ENCODE measurements at places on chromosomes 2 and 18.

- H3K4me1 ChIP-seq = peaks cover 5% of the 10 kb centered on the region
- peak overlapping the region; percentile 9 for H3K27ac ChIP-seq
- no peaks in the 10 kb centered on the region for H3K36me3 ChIP-seq
- H3K27me3 ChIP-seq = no peaks in the 10 kb centered on the region
- H3K4me3 ChIP-seq = no peak overlapping the region
- DNase-seq = no peak
Observed at GRCh38 chr18:55416791-55417190, 171.2 kb downstream of the TCF4 start.

DNA sequence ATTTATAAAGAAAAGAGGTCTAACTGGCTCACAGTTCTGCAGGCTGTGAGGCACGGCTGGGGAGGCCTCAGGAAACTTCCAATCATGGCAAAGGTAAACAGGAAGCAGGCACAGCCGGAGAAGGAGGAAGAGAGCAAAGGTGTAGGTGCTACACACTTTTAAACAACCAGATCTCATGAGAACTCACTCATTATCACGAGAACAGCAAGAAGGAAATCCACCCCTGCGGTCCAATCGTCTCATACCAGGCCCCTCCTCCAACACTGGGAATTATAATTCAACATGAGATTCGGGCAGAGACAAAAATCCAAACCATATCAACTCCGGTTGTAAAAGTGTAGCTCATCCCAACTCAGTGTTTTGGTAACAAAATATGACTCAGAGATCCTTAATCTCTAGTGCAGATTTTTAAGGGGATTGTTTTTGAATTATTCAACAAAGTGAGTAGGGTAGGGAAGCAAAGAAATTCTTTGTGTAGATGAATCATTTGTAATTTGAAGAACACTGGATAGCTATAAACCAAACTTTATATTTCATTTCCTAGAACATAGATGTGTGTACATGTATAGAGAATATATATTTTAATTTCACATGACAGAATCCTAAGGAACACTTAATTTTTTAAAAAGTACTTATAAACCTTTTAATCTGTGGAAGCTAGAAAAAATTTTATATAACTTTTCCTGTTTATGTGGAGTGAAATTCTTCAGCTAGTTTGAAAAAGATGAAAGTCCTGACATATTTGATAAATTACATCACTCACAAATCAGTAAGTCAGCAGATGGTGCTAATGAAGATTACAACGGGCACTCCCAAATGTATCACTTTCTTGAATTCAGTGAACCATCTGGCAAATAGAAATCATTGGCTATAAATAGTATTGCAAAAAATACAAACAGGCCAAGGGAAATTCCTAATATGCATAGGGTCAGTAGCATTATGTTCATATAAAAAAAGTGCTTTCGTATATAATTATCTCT lies 130.1 kb downstream of the OLA1 start:
- no peaks in the 10 kb centered on the region for H3K4me1 ChIP-seq
- H3K27me3 ChIP-seq = no peaks in the 10 kb centered on the region
- no peak overlapping the region for H3K4me3 ChIP-seq
- DNase-seq = no peak
- H3K36me3 ChIP-seq = no peaks in the 10 kb centered on the region

GRCh38 chr18:6205706-6206105 lies 209.0 kb downstream of the L3MBTL4 start:
- H3K27me3 ChIP-seq = no peaks in the 10 kb centered on the region
- H3K27ac ChIP-seq = no peak overlapping the region
- DNase-seq = no peak
- no peak overlapping the region for H3K4me3 ChIP-seq
- H3K36me3 ChIP-seq = no peaks in the 10 kb centered on the region
- H3K4me1 ChIP-seq = no peaks in the 10 kb centered on the region

- H3K4me3 ChIP-seq = no peak overlapping the region
- H3K27me3 ChIP-seq = no peaks in the 10 kb centered on the region
- no peaks in the 10 kb centered on the region for H3K36me3 ChIP-seq
- no peak overlapping the region for H3K27ac ChIP-seq
- no peaks in the 10 kb centered on the region for H3K4me1 ChIP-seq
- no peak for DNase-seq
Observed at GRCh38 chr2:37361216-37361815, 16.9 kb downstream of the QPCT start.

GRCh38 chr2:210456571-210456970 lies 20.0 kb downstream of the LANCL1 start:
- DNase-seq = no peak
- peaks cover 13% of the 10 kb centered on the region for H3K36me3 ChIP-seq
- H3K27me3 ChIP-seq = no peaks in the 10 kb centered on the region
- no peaks in the 10 kb centered on the region for H3K4me1 ChIP-seq

DNA sequence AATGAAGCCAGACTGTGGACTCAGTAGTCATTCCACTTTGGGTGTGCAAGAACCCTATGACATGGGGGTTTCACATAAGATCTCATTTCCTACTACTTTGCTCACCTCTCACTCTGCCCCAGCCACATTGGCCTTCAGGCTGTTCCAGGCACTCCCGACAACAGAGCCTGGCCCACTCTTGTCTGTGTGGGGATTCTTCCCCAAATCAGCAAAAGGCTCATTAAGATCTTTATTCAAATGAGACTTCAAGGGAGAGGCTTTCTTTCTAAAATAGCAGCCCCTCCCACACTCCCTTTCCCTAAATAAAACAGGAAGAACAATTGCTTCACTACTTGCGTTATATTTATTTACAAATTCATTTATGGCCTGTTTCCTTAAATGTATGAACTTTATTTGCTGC lies 3.5 kb upstream of the CDC42EP3 start:
- no peaks in the 10 kb centered on the region for H3K27me3 ChIP-seq
- H3K4me3 ChIP-seq = no peak overlapping the region
- peak overlapping the region; percentile 47 for H3K27ac ChIP-seq
- H3K4me1 ChIP-seq = peaks cover 40% of the 10 kb centered on the region
- H3K36me3 ChIP-seq = no peaks in the 10 kb centered on the region

GRCh38 chr2:65382323-65382722 lies 50.1 kb downstream of the SPRED2 start:
- H3K4me3 ChIP-seq = no peak overlapping the region
- peak overlapping the region; percentile 74 for H3K27ac ChIP-seq
- no peak for DNase-seq
- peaks cover 76% of the 10 kb centered on the region for H3K4me1 ChIP-seq
- H3K27me3 ChIP-seq = no peaks in the 10 kb centered on the region
- no peaks in the 10 kb centered on the region for H3K36me3 ChIP-seq

DNA sequence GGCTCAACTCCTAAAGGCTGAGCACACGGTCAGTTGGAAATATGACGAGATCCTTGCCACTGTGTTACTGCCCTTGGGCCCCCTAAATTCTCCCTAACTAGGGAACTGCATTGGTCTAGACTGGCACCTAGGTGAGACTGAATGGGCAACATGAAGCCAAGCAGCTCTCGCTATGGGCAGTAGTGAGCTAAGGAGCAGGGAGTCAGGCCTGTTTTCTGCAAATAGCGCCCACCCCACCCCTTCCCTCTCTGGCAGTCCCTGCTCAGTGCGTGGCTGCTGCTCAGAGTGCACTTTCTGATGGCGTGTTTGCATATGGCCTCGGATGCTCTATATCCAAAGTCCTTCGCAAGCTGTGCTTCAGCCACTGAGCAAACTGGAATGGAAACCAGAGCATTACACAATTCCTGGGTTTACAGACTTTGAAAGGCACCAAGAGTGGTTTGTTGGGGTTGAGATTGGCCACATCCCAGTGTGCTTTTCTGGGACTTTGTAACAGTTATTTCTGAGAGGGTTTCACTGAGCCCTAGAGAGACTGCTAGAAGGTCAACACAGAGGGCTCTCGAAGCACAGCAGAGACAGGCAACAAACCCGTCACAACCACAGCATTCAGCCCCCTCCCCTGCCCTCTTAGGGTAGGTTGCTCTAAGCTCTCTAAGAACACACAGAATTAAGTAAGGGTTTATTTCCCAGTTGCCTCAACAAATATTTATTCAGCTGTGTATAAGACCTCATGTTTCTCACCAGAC lies 419.9 kb downstream of the STK39 start:
- H3K27me3 ChIP-seq = no peaks in the 10 kb centered on the region
- H3K4me1 ChIP-seq = no peaks in the 10 kb centered on the region
- no peak overlapping the region for H3K27ac ChIP-seq

GRCh38 chr2:38692636-38693318 lies 26.9 kb downstream of the GALM start:
- H3K4me1 ChIP-seq = peaks cover 7% of the 10 kb centered on the region
- H3K36me3 ChIP-seq = peaks cover 15% of the 10 kb centered on the region
- no peak overlapping the region for H3K27ac ChIP-seq
- no peak for DNase-seq
- no peaks in the 10 kb centered on the region for H3K27me3 ChIP-seq

GRCh38 chr2:43050866-43051265 lies 175.5 kb downstream of the ZFP36L2 start:
- H3K36me3 ChIP-seq = no peaks in the 10 kb centered on the region
- no peak overlapping the region for H3K4me3 ChIP-seq
- no peak overlapping the region for H3K27ac ChIP-seq
- no peaks in the 10 kb centered on the region for H3K27me3 ChIP-seq

DNA sequence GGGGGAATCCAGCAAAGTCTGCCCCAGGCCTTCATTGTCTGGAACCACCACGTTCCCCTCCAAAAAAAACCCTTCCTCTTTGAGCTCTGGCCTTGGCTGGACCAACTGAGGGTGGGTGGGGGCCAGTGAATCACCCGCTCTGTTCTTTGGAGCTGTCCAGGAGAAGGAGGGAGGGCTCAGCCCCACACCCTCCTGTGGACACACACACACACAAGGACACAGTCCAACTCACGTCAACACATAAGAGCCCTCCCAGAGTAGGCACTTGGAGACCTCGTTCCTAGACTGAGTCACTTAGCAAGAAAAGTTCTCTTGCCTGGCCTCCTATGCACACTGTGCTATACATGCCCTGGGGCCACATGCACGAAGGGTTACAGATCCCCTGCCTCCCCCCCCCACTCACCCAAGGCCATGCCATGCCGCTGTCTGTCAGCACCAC lies 1.2 kb upstream of the TNS1 start:
- no peak overlapping the region for H3K4me3 ChIP-seq
- H3K27me3 ChIP-seq = peaks cover 4% of the 10 kb centered on the region
- H3K36me3 ChIP-seq = no peaks in the 10 kb centered on the region
- peaks cover 29% of the 10 kb centered on the region for H3K4me1 ChIP-seq
- peak; percentile 82 for DNase-seq

GRCh38 chr2:206273905-206274304 lies 558 bp upstream of the ZDBF2 start:
- H3K36me3 ChIP-seq = no peaks in the 10 kb centered on the region
- DNase-seq = no peak
- peak overlapping the region; percentile 58 for H3K4me3 ChIP-seq
- H3K4me1 ChIP-seq = peaks cover 8% of the 10 kb centered on the region
- H3K27me3 ChIP-seq = peaks cover 74% of the 10 kb centered on the region

DNA sequence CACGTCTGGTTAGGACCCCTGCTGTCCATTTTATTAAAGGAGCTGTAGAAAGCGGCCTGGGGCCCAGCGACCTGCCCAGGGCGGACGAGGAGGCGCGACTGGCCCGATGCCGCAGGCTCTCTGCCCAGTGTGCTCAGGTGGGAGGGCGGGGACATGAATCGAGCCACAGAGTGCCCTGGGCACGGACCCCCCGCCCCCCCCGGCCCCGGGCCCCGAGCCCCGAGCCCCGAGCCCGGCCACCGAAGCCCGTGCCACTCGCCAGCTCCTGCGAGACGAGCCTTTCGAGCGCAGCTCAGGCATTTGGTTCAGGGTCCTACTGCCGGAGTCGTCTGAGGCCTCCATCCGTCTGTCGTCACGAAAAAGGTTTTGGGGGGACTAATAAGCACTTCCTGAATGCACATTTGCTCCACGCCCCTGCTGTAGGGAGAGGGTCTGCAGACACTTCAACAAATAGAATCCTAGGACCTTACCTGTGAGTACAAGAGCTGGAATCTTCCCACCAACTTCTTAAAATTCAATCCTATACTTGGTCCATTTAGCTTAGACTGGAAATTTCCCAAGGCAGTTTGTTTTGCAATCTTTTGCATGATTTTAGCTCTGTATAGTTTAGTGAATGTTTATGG lies 602 bp upstream of the ADAM17 start:
- DNase-seq = no peak
- H3K27me3 ChIP-seq = no peaks in the 10 kb centered on the region
- H3K4me1 ChIP-seq = peaks cover 50% of the 10 kb centered on the region
- H3K36me3 ChIP-seq = no peaks in the 10 kb centered on the region
- peak overlapping the region; percentile 79 for H3K4me3 ChIP-seq

- no peak for DNase-seq
- H3K27ac ChIP-seq = no peak overlapping the region
- H3K36me3 ChIP-seq = no peaks in the 10 kb centered on the region
Observed at GRCh38 chr18:57677262-57678211, 55.9 kb upstream of the NARS1 start.

DNA sequence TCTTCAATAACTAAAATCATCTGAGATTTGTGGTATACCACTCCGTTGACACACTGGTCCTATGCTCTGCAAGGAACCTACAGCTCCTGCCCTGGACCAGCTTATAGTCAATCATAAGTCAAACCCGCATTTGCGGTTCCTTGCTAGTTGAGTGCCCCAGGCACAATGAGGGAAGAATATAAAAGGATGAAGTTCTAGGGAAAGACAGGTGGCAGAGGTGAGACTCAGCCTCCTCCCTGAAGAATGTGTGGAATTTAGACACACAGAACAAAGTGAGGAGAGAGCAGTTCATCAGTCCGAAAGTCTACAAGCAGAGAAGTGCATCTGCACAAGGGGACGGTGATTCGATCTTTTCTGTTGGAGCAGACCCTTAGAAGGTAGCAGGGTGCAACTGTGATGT lies 615.0 kb upstream of the FANCL start:
- H3K4me1 ChIP-seq = no peaks in the 10 kb centered on the region
- H3K4me3 ChIP-seq = no peak overlapping the region
- no peaks in the 10 kb centered on the region for H3K27me3 ChIP-seq
- H3K36me3 ChIP-seq = no peaks in the 10 kb centered on the region

- no peaks in the 10 kb centered on the region for H3K27me3 ChIP-seq
- no peak overlapping the region for H3K4me3 ChIP-seq
- H3K4me1 ChIP-seq = peaks cover 8% of the 10 kb centered on the region
- no peaks in the 10 kb centered on the region for H3K36me3 ChIP-seq
Observed at GRCh38 chr2:237057893-237058300, 27.8 kb upstream of the COPS8 start.

- H3K36me3 ChIP-seq = no peaks in the 10 kb centered on the region
- no peak overlapping the region for H3K4me3 ChIP-seq
- no peaks in the 10 kb centered on the region for H3K4me1 ChIP-seq
- DNase-seq = no peak
- H3K27ac ChIP-seq = no peak overlapping the region
Observed at GRCh38 chr2:119234021-119235019, 10.7 kb downstream of the STEAP3 start.

DNA sequence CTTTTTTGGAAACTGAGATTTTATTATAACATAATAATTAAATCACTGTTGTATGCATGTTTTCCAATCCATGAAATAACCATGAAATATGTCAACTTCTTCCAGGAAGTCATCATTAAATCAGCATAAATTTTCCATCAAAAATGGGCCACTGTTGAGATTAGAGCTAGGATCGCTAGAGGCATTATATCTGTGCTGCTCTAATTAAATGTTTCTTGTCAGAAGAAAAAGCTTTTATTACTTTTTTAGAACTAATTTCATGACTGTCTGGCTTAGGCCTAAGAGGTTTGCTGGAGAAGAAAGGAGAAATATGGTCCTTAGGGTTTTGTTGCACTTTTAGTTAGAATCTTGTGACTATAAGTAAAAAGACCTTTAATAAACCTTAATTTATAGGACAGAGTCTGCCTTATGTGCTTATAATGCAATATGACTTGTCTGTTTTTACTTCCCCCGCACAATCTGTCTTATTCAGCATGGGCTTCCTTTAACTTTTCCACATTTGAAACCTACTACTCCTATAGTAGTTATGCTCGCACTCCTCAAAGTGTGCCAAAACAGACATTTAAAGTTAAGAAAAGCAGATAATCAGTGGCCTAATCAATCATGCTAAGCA lies 363.4 kb upstream of the GCFC2 start:
- H3K4me3 ChIP-seq = no peak overlapping the region
- H3K27me3 ChIP-seq = no peaks in the 10 kb centered on the region
- H3K36me3 ChIP-seq = no peaks in the 10 kb centered on the region
- no peak overlapping the region for H3K27ac ChIP-seq
- DNase-seq = no peak
